Ovary (tissue), 10 donors: ENCODE measurements at places on chromosomes 1 and 21.

DNA sequence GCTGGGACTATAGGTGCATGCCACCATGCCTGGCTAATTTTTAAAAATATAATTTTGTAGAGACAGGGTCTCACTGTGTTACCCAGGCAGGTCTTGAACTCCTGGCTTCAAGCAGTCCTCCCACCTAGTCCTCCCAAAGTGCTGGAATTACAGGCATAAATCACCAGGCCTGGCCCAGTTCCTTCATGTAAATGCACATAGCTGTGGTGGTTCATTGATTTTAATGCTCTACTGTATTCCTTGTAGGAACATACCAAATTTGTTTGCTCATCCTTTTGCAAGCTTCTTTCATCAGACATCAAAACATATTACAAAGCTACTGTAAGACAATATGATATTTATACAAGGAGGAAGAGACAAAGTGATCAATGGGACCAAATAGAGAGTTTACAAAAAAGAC, 237.5 kb upstream of the ESRRG start:
- no peaks in the 10 kb centered on the region for H3K27me3 ChIP-seq
- DNase-seq, result no peak
- no peak overlapping the region for H3K27ac ChIP-seq
- H3K4me1 ChIP-seq, result no peaks in the 10 kb centered on the region
- H3K4me3 ChIP-seq, result no peak overlapping the region
- H3K36me3 ChIP-seq, result no peaks in the 10 kb centered on the region

GRCh38 chr1:161335796-161336195, 21.6 kb downstream of the SDHC start:
- no peak for DNase-seq
- H3K27me3 ChIP-seq, result no peaks in the 10 kb centered on the region
- no peak overlapping the region for H3K27ac ChIP-seq
- H3K4me1 ChIP-seq, result no peaks in the 10 kb centered on the region
- H3K4me3 ChIP-seq, result no peak overlapping the region

- no peak overlapping the region for H3K4me3 ChIP-seq
These were observed 8.3 kb upstream of the KCNAB2 start for GRCh38 chr1:6037338-6037762.

GRCh38 chr1:188551176-188551575, 1722.4 kb downstream of the PLA2G4A start:
- no peaks in the 10 kb centered on the region for H3K27me3 ChIP-seq
- DNase-seq, result no peak
- no peak overlapping the region for H3K27ac ChIP-seq

- no peaks in the 10 kb centered on the region for H3K4me1 ChIP-seq
- no peaks in the 10 kb centered on the region for H3K36me3 ChIP-seq
- H3K27me3 ChIP-seq, result no peaks in the 10 kb centered on the region
- H3K27ac ChIP-seq, result no peak overlapping the region
- DNase-seq, result no peak
These were observed 4.1 kb downstream of the LRRIQ3 start for GRCh38 chr1:74193908-74194307.

GRCh38 chr1:226574591-226575435, 26.2 kb downstream of the STUM start:
- no peaks in the 10 kb centered on the region for H3K4me1 ChIP-seq
- H3K27me3 ChIP-seq, result no peaks in the 10 kb centered on the region
- H3K36me3 ChIP-seq, result no peaks in the 10 kb centered on the region
- H3K27ac ChIP-seq, result no peak overlapping the region

GRCh38 chr1:98732985-98733781, 71.7 kb downstream of the SNX7 start:
- H3K4me1 ChIP-seq, result no peaks in the 10 kb centered on the region
- H3K36me3 ChIP-seq, result no peaks in the 10 kb centered on the region
- no peak overlapping the region for H3K27ac ChIP-seq

- no peaks in the 10 kb centered on the region for H3K27me3 ChIP-seq
- no peak for DNase-seq
- H3K36me3 ChIP-seq, result no peaks in the 10 kb centered on the region
These were observed 2.1 kb downstream of the KLHL21 start for GRCh38 chr1:6600410-6601048.

- H3K4me3 ChIP-seq, result peak overlapping the region; percentile 90
- H3K4me1 ChIP-seq, result peaks cover 7% of the 10 kb centered on the region
- H3K27me3 ChIP-seq, result no peaks in the 10 kb centered on the region
- peak overlapping the region; percentile 70 for H3K27ac ChIP-seq
- no peaks in the 10 kb centered on the region for H3K36me3 ChIP-seq
These were observed 760 bp downstream of the PEX14 start for GRCh38 chr1:10475510-10475909.

- no peaks in the 10 kb centered on the region for H3K27me3 ChIP-seq
- H3K36me3 ChIP-seq, result no peaks in the 10 kb centered on the region
- H3K27ac ChIP-seq, result no peak overlapping the region
- no peak for DNase-seq
These were observed 12.3 kb upstream of the HSD11B1 start for GRCh38 chr1:209692296-209692695.

DNA sequence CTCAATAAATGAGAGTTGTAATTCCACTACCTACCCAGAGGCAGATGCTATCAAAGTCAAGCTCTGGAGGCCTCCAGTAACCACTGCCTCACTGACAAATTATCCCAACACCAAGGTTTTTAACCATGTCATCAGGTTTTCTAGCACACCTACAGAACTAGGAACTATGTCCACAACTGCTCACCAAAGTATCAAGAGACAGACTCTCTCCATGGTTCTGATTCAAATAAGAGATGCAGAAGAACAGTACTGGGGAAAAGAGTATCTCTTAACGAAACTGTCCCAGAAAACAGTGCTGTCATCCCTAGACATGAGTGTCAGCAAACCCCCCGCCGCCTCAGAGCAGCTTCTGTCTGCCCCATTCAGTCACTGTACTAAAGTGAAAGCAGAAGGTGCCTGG, 301.7 kb downstream of the OMA1 start:
- no peak for DNase-seq
- H3K4me1 ChIP-seq, result peaks cover 4% of the 10 kb centered on the region
- no peaks in the 10 kb centered on the region for H3K36me3 ChIP-seq
- H3K27me3 ChIP-seq, result no peaks in the 10 kb centered on the region
- no peak overlapping the region for H3K4me3 ChIP-seq
- H3K27ac ChIP-seq, result no peak overlapping the region

DNA sequence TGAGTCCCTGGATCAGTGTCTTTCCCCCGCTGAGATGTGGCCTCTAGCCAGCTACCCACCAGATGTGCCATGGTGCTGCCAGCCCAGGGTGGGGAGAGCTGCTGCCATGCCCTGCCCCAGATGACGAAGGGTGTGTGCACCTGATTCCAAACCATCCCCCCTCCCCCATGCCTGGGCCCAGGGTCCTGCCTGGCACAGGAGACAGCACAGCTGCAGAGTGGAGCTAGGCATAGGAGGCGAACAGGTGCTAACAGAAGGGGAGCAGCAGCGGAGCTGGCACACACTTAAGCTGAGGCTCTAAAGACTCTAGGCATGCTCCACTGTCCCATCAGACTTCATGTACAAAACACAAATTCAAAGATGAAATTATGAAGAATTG, 9.0 kb upstream of the LDLRAP1 start:
- H3K4me3 ChIP-seq, result no peak overlapping the region
- H3K27me3 ChIP-seq, result no peaks in the 10 kb centered on the region
- H3K4me1 ChIP-seq, result no peaks in the 10 kb centered on the region
- no peak overlapping the region for H3K27ac ChIP-seq

GRCh38 chr1:14367451-14367850, 231.0 kb upstream of the KAZN start:
- no peaks in the 10 kb centered on the region for H3K36me3 ChIP-seq
- H3K4me1 ChIP-seq, result peaks cover 4% of the 10 kb centered on the region
- DNase-seq, result no peak
- H3K4me3 ChIP-seq, result no peak overlapping the region
- H3K27me3 ChIP-seq, result no peaks in the 10 kb centered on the region
- no peak overlapping the region for H3K27ac ChIP-seq

DNA sequence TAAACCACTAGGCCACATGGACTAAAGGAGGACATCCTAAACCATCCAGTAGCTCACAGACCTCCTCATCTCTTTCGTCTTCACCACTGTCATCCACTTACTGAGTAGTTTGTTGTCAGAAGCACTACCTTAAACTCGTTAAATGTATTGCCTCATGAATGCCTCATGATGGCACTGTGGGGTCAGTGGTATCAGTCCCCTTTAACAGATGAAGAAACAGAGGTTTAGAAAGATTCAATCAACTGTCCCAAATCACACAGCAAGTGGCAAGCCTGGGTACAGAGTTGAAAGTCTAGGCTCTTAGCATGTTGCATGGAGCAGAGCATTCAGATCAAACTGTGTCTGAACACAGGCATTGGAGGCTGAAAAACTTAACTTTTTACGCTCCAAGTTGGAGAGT, 183.6 kb upstream of the KIAA0040 start:
- no peaks in the 10 kb centered on the region for H3K27me3 ChIP-seq
- H3K36me3 ChIP-seq, result no peaks in the 10 kb centered on the region
- H3K4me3 ChIP-seq, result no peak overlapping the region
- no peak overlapping the region for H3K27ac ChIP-seq
- no peaks in the 10 kb centered on the region for H3K4me1 ChIP-seq
- no peak for DNase-seq

- H3K4me3 ChIP-seq, result no peak overlapping the region
These were observed 297.9 kb downstream of the GRIK1 start for GRCh38 chr21:29641635-29642550.

DNA sequence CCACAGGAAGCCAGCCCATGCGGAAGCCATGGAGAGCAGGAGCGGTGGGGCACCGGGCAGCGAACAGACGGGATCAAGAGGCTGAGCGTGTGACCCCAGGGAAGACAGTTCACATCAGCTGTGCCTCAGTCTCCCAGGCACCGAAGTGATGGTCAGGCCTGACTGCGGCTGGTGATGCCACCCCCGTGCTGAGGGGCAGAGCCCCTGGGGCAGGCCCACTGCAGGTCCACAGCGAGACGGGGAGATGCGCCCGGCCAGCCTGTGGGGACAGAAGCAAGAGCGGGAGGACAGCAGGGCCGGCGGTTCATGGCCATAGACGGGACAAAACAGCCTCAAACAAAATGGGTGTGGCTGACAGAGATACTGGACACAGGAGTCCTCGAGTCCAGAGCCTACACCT, 93.8 kb downstream of the RIPK4 start:
- H3K27ac ChIP-seq, result no peak overlapping the region
- no peak for DNase-seq
- H3K4me3 ChIP-seq, result no peak overlapping the region
- no peaks in the 10 kb centered on the region for H3K36me3 ChIP-seq
- no peaks in the 10 kb centered on the region for H3K27me3 ChIP-seq
- no peaks in the 10 kb centered on the region for H3K4me1 ChIP-seq

- no peaks in the 10 kb centered on the region for H3K4me1 ChIP-seq
- no peak for DNase-seq
- H3K27me3 ChIP-seq, result no peaks in the 10 kb centered on the region
- H3K4me3 ChIP-seq, result no peak overlapping the region
- no peak overlapping the region for H3K27ac ChIP-seq
- no peaks in the 10 kb centered on the region for H3K36me3 ChIP-seq
These were observed 153.3 kb upstream of the SGIP1 start for GRCh38 chr1:66380452-66381212.

DNA sequence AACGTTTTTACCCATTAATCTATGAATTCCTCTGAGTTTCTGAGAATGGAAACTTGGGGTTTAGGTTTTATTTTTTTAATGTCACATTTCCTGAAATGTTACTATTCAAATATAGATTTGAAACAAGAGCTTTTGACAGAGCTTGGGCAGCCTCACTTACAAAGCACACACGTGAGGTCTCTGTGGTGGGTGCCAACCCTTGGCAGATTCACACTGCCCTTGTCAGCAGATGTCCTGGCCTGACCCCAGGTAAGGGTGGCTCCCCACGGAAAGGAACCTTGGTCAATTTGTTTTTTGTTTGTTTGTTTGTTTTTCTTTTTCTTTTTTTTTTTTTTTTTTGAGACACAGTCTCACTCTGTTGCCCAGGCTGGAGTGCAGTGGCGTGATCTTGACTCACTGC, 53.5 kb downstream of the FAAP20 start:
- no peak for DNase-seq
- H3K4me1 ChIP-seq, result no peaks in the 10 kb centered on the region
- H3K27ac ChIP-seq, result no peak overlapping the region
- no peak overlapping the region for H3K4me3 ChIP-seq
- no peaks in the 10 kb centered on the region for H3K27me3 ChIP-seq

DNA sequence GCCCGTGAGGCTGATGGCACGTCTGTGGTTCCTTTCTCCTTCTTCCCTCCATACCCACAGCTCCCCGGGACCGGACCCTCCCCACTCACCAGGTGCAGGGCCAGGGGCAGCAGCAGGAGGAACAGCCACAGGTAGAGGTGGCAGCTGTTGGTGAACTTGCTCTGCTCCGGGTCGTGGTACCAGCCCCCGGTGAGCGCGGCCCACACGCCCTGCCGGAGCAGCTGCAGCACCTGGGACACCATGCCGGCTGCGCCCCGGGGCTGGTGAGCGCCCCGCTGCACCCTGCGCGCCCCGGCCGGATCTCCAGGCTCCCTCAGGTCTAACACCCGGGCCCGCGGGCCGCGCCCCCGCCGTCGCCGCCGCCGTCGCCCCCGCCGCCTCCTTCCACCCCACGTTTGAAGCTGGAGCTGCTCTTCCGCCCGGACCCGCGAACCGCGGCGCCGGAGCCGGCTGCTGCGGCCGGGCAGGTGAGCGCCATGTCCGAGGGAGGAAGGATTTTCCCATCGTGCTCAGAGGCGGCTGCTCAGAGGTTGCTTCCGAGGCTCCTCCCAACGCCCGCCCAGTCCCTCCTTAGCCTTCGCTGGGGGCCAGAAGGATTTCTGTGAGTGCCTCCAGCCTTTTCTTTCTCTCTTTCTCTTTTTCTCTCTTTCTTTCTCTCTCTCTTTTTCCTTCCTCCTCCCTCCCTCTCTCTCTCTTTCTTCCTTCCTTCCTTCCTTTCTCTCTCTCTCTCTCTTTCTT, at the start of gene PCNX2:
Gene PCNX2 (minus strand): TSS at position 489 of the 738 bp plus-strand sequence. CDS start 247 bp downstream, at position 242.
- H3K27ac ChIP-seq, result peak within 1 kb of the TSS; percentile 68
- H3K36me3 ChIP-seq, result no peaks in the 10 kb centered on the region
- H3K4me3 ChIP-seq, result peak within 1 kb of the TSS; percentile 55
- H3K27me3 ChIP-seq, result no peaks in the 10 kb centered on the region
- DNase-seq, result peak; percentile 43

DNA sequence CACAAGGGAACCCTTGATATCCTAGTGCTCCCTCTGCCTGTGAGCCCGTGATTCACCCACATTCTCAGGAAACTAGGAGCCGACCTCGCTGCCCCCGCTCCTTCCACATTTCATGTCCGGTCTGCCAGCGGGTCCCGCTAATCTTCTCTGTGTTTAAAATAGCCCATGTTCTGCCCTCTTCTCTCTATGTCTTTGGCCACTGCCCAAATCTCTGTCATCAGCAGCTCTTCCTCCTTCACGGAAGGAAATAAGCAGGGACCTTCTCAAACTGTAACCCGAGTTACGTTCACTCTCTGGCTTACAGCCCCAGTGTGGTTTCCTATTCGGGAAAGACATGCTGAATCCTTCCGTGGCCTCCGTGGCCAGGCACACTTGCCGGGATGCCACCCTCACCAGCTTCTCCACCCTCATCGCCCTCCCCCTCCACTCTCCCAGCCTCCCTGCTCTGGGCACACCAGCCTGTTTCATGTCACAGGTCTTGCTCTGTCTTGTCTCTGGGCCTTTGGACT, 21.1 kb upstream of the UBXN10 start:
- H3K36me3 ChIP-seq, result no peaks in the 10 kb centered on the region
- H3K4me3 ChIP-seq, result no peak overlapping the region
- DNase-seq, result no peak
- H3K27ac ChIP-seq, result no peak overlapping the region
- H3K27me3 ChIP-seq, result no peaks in the 10 kb centered on the region
